ENCODE measurements at places on chromosomes 12 and 14.

DNA sequence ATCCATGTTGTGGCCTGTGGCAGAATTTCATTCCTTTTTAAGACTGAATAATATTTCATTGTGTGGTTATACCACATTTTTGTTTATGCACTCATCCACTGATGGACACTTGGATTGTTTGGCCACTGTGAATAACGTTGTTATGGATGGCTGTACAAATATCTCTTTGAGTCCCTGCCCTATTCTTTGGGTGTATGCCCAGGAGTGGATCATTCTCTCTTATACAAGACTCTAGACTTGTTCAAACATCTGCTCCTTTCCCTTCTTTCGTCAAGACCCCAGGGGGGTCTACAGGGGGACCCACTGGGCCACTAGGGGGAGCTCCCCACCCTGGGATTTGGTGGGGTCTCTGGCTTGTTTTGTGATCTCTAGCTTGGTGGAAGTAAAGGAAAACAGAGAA lies 77.4 kb downstream of the FBXL14 start:
- peak; percentile 78 for DNase-seq

GRCh38 chr14:46377305-46377704 lies 274.3 kb downstream of the RPL10L start:
- DNase-seq, result peak; percentile 34

- DNase-seq, result no peak
Observed at GRCh38 chr12:21631367-21631766, 26.3 kb downstream of the LDHB start.

DNA sequence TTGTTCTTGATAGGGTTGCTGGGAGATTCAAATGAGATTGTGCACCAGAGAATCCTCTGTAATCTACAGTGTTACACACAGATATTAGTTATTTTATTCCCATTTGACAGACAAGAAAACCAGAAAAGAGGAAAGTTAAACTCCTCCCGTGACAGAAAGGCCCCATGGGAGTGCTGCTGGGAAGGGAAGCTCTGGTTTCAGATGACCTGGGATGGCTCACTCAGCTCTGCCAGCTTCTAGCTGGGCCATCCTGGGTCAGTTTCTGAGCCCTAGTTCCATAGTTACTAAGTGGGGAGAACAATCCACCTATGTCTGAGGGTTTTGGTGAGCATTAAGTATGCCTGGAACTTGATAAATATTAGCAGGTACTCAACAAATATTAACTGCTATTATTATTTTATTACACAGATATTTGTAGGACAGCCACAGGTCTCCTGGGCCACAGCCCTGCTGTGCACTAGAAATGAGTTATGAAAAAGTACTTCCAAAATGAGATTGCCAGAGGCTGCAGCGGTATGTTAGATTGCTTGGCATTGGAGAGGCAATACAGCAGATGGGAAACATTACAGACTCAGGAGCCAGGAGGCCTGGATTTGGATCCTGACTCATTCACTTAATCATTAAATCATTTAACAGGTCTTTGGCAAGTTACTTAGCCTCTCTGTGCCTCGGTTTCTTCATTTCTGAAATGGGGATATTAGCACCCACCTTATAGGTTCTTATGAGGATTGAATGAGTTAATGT lies 47.1 kb upstream of the STON2 start:
- DNase-seq, result no peak

- DNase-seq, result no peak
Observed at GRCh38 chr14:20478894-20479293, 9.7 kb downstream of the PNP start.

GRCh38 chr12:92218394-92219077 lies 72.9 kb upstream of the BTG1 start:
- DNase-seq, result no peak

- DNase-seq, result no peak
Observed at GRCh38 chr12:19035536-19035935, 94.0 kb upstream of the PLEKHA5 start.

DNA sequence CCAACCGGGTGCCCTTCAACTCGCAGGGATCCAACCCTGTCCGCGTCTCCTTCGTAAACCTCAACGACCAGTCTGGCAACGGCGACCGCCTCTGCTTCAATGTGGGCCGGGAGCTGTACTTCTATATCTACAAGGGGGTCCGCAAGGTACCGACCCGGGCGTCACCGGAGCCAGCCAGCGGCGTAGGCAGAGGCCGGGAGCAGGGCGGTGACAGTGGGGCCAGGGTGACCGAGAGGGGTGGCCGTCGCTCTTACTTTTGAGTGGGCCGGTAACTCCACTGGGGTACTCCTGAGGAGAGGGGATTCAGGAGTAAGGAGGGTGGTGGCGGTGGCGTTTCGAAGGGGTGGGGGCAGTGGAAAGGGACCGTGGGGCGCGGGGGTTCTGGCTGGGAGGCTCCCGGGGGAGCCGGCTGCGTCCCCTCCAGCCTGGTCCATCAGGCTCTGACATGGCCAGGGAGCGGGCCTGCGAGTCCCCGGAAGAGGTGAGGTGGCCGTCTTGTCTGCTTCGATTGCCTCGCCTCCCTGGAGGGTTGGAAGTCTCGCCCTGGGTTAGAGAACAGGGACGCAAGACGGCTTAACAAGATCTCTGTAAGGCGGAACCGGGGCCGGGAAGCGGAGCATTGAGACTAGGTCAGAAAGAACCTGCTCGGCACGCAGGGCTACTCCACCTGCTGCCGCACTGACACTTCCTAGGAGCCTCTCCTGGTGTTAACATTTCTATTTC lies 491 bp downstream of the WDR20 start:
- DNase-seq, result peak; percentile 30

- DNase-seq, result no peak
Observed at GRCh38 chr12:108667349-108667748, 33.7 kb upstream of the SELPLG start.

DNA sequence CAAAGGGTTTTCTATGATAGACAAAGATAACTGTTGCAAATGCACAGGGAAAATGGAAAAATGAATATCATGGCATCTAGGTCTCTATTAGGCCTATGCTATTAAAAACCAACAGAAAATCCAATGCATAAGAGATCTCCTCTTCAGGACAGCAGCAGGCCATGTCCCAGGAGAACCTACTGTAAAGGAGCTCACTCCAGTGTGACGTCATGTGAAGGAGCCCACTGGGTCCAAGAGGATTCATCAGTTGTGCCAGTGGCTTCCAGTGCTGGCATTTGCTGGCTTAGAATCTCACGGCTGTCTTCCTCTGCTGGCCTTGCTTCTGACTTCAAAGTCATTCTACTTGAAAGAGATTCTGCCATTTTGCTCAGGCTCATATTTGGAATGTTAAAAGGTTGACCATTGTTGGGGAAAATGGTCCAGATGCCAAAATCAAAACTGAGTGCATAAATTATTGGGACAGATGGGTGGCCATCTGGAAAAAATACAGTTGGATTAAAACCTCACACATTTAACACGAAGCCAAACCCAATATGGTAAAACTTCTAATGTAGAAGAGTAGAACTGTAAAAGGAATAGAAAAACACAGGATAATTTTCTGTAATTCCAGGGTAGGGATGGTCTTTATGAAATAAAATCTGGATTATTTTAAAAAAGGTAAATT lies 75.4 kb upstream of the ARID2 start:
- DNase-seq, result no peak

- DNase-seq, result no peak
Observed at GRCh38 chr12:16658699-16659098, 52.7 kb upstream of the LMO3 start.

- no peak for DNase-seq
Observed at GRCh38 chr12:111395336-111396187, 10.2 kb upstream of the SH2B3 start.

DNA sequence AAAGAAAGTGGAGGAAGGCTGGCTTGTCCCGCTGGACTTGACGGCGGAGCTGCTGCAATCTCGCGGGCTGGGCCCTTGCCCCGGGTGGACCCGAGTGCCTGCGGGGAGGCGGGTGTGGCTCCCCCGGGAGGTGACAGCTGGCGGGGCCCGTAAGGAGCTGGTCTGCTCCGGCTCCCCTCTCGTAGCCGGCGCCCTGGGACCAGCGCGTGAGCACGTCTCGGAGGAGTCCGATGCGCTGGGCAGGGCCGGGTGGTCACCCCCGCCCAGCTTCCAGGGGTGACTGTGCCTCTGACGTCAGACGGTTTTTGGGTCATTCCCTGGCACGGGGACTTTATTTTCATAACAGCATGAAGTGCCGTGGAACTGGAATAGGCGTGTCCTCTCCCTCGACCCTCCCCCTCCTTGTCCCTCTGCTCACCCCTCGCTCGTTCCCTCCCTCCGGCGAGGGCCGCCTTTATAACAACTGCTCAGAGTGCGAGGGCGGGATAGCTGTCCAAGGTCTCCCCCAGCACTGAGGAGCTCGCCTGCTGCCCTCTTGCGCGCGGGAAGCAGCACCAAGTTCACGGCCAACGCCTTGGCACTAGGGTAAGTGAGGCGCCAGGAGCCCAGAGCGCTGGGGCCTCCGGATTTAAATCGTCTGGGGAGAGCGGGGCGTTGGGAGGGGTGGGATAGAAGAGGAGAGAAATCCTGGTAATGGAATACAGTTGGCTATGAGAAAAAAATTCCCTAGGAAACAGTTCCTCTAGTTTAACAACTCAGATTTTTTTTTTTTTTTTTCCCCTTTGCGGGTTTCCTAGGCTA lies at the start of gene GPRC5A:
GPRC5A (plus strand) TSS at position 483 of the 801 bp plus-strand sequence. CDS start 16,688 bp downstream, outside the sequence.
- DNase-seq, result peak; percentile 73

DNA sequence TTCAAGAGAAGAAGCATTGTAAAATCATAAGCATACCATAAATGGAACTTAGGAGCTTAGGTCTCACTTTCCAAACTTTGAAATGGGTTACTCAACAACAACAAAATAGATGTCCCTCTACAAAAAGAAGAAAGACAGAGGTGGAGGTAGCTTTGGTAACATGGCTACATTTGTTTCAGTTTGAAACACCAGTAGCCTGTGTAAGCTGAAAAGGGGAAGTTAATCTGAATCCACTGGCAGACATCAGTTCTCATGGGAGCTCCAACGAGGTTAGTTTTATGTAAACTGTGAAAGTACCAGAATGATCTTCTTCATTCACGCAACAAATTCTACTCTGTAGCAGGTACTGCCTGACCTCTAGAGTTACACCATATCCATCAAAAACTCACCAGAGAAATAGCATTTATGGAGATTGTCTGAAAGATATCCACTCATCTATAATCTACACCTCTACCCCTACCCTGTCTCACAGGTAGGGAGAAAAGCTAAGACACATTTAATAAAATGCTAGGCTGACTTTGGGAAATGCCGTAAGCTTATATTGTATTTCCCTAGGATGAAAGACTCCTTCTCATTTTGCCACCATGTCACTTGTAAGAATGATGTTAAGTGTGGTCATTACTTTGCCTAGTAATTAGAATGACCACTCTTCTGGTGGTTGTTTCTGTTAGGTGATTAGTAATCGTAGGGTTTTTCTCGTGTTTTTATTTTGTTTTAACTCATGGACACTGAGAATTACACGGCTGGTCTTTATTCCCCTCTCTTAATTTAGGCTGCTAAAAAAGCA lies 224.1 kb downstream of the ASCL1 start:
- DNase-seq, result no peak

GRCh38 chr14:93161411-93161940 lies 23.2 kb downstream of the MOAP1 start:
- DNase-seq, result no peak

GRCh38 chr12:128033473-128033872 lies 233.5 kb upstream of the TMEM132C start:
- DNase-seq, result no peak

DNA sequence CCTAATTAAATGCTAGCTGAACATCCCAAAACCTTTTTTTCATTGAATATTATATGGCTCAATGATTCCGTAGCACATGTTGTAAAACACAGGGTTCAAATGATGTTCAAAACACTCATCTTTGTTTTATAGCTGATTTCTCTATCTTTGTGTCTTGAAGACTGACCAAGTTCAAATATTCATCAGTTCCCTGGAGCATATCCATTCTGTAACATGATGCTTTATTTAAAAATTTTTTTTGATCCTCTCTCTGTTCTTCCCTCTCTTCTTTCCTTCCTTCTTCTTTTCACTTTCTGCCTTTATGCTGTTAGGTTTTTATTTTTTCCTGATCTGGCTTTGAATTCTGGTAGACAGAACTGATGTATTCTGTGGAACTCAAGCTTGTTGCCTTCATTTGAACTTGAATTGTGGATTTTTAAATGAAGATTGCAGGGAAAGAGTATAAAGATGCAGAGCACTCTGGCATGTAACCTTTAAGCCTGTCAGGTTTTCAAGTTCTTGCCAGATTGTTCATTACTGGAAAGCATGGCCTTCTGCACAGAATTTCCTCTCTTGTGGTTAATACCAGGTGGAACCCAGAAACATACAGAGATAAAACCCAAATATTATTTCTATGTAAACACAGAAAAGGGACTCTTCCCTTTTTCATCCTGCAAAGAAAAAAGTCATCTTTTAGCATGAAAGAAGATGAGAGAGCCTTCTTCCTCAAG lies 39.5 kb downstream of the PROX2 start:
- DNase-seq, result no peak

DNA sequence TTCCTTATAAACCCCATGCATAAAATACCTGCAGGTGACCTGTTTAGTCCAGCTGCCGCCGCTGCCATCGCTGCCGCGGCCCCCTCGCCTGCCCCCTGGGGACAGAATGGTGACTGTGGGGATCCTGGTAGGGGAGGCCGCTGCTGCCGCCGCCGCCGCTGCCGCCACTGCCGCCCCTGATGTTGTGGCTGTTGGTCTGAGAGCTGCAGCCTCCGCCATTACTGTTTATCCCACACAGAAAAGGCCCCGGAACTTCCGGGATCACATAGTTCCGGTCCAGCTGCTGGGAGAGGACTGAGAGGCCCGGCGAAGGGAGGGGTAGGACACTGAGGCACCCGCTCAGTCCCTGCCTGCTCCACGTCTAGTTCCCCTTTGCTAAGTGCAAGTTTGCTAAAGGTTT lies 244.9 kb downstream of the C12orf50 start:
- DNase-seq, result no peak

- no peak for DNase-seq
Observed at GRCh38 chr14:56490379-56490778, 89.2 kb upstream of the TMEM260 start.

DNA sequence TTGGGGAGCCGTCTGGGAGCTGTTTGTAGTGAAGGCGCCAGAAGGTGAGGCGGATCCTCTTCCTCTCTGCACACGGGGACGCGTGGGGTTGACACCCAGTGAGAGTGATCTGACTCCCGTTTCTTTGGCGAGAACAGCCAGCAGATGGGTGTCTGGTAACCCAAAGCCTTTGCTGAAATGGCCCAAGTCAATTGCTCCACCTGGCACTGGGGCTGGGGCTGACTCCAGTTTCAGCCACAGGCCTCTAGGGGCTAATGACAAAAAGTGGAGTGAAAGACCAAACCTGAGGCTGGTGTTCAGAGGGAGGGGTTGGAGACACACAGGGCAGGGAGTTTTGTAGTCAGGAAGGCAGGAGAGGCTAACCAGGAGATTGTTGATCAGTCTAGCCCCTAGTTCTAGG lies 87.0 kb downstream of the FRMD6 start:
- peak; percentile 80 for DNase-seq

Data from H9 (cell line).